T-helper 17 cell (primary cell): ENCODE measurements at places on chromosomes 11 and 22.

GRCh38 chr22:49958366-49958921 lies 2.1 kb upstream of the PIM3 start:
- no peak for DNase-seq

GRCh38 chr22:24146194-24146616 lies 35.1 kb upstream of the SUSD2 start:
- DNase-seq: no peak

- DNase-seq: no peak
Observed at GRCh38 chr11:5610446-5610845, 14.0 kb downstream of the TRIM6 start.

DNA sequence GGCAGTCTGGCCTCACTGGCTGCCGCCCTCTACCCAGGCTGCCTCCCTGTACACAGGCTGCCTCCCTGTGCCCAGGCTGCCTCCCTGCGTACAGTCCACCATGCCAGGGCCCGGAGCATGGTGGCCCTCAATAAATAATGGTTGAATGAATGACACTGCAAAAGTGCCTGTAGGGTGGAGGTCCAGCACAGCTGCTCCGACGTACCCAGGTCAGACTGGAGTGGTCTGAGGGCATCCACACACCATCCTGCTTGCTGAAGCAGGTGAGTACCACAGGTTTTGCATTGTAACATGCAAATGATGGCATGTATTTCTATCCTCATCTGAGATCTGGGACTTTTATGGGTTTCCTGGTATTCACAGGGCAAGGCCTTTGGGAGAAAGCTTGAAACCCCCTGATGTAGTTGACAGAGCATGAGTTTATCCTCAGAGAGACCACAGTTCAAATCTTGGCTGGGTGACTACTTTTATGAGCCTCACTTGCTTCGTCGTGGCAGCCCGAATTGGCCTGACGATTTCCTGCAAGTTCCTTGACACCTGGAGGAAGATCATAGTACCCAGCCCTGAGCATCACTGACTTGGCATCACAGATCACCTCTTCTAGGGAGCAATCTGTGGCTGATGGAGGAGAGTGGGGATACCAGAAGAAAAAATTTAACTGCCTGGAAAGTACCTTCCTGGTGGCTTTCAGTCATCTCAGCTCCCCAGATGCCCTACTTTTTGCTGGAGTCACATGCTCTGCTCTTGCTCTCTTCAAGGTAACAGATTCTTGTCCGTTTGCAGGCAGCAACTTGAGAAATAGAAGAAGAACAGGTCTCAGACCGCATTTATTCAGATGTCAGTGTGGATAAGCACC lies 16.0 kb upstream of the CYB5R3 start:
- no peak for DNase-seq

GRCh38 chr11:19382131-19382611 lies 141.4 kb upstream of the E2F8 start:
- DNase-seq: no peak

GRCh38 chr22:45284705-45285262 lies at the start of gene UPK3A:
Gene UPK3A, plus strand, starts transcription at chr22:45284949. Its CDS starts 65 bp downstream, at chr22:45285014.
- DNase-seq: peak; percentile 59

GRCh38 chr11:46259971-46260560 lies 17.4 kb upstream of the CREB3L1 start:
- DNase-seq: no peak

- DNase-seq: no peak
Observed at GRCh38 chr11:92276773-92277172, 52.2 kb downstream of the FAT3 start.

- DNase-seq: no peak
Observed at GRCh38 chr11:59283311-59283710, 70.6 kb upstream of the MPEG1 start.

- no peak for DNase-seq
Observed at GRCh38 chr11:70712471-70712870, 314.1 kb downstream of the CTTN start.

GRCh38 chr11:70608568-70609470 lies 210.5 kb downstream of the CTTN start:
- no peak for DNase-seq

DNA sequence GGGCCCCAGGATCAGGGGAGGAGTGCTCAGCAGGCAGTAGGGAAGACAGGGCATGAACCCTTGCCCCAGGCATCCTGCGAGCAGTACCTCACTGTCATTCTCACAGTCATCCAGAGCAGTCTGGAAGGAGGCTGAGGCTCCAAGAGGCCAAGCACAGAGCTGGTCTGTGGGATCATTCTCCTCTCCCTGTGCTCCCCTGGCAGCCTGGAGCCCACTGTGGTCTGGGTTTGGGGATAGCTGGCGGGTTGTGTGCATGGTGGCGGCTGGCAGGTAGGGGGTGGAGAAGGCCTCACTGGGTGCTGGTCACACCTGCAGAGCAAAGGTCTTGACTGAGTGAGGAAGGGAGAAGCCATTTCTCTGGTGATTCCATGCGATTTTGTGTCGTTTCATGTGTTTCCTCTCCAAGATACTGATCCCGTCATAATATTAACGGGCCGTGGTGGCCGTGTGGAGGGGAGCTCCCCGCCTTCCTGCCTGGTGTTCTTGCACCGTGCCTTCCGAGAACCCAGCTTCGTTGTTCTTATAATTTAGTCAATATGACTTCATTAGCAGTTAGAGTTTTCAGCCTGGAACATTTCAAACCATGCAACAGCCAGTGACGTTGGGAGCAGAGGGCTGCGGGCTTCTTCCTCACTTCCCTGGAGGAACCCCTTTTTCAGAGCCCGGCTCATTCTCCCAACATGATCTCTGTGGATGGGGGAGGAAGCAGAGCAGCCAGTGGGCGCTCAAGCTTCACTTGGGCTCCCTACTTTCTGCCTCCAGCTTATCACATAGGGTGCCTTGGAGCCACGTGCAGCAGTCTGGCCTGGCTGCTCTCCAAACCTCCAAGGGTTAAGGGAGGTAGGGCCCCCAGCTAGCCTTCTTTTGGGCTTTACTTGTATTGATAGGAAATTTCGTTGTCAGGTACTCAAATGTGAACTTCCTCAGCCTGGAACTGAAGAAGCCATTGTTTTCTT lies 20.8 kb upstream of the ADORA2A start:
- no peak for DNase-seq

DNA sequence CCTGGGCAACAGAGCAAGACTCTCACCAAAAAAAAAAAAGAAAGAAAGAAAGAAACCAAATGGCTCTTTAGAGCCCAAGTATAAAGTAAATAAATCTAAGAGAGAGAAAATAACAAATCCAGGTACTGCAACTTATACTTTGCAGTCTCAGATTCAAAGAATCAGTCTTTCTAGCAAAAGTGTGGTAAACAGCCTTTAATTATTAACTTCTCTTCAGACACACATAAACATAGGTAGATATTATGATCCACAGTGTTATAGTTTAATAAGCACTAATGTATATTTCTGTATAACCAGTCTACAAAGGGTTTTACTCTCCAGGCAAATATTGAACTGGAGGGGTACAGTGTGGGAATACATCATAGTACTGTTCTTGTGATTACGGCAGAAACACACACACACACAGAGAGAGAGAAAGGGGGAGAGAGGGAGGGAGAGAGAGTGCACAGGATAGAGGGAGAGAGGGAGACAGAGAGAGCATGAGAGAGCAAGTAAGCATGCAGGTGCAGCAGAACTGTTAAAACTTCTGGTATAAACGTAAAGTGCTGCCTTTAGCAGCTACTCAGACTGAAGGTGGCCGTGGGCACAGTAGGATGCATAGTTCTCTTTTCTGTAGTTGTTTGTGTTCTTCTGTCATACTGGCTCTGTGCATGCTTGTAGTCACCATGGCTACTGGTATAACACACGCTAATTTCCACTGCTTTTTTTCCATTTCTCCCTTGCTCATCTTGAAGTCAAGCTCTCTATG lies 32.3 kb downstream of the MTMR2 start:
- no peak for DNase-seq

GRCh38 chr11:112942966-112943643 lies 18.1 kb upstream of the NCAM1 start:
- no peak for DNase-seq

- DNase-seq: no peak
Observed at GRCh38 chr11:2382936-2383851, 6.1 kb downstream of the CD81 start.

DNA sequence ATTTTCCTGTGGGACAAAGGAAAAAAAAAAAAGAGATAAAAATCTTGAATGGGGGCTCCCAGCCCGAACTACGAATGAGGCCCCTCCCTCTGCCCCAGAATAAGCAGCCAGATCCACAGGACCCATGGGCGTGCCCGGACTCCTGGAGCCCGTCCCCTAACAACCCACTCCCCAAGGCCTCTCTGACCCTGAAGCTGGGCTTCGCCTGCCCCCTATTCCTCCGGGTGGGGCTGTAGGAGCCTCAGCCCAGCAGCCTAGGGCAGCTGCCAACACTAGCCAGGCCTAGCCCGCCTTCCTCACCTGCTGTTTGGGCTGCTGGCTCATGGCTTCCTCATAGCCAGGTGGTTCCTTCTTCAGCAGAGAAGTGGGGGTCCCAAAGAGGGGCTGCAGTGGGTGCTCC lies 46.6 kb downstream of the SGSM3 start:
- DNase-seq: no peak

DNA sequence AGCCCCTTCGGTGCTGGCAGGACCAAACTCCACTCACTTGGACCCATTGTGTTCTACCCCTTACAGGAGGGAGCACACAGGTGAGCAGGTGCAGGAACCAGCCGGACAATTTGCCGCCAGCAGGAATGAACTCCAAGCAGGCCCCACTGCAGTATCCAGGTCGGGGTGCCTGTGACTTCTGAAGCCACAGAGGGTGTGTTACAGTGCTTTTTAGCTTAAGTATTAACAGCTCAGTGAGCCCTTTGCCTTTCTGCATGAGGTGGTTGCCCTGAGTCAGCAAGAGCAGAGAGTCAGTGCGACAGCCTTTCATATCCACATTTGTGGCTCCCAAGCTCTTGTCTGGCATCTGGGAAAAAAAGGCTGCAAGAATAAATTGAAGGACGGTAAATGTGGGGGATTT lies 366.6 kb upstream of the LRRC4C start:
- no peak for DNase-seq

- DNase-seq: no peak
Observed at GRCh38 chr22:18096823-18097222, 13.8 kb upstream of the TUBA8 start.

DNA sequence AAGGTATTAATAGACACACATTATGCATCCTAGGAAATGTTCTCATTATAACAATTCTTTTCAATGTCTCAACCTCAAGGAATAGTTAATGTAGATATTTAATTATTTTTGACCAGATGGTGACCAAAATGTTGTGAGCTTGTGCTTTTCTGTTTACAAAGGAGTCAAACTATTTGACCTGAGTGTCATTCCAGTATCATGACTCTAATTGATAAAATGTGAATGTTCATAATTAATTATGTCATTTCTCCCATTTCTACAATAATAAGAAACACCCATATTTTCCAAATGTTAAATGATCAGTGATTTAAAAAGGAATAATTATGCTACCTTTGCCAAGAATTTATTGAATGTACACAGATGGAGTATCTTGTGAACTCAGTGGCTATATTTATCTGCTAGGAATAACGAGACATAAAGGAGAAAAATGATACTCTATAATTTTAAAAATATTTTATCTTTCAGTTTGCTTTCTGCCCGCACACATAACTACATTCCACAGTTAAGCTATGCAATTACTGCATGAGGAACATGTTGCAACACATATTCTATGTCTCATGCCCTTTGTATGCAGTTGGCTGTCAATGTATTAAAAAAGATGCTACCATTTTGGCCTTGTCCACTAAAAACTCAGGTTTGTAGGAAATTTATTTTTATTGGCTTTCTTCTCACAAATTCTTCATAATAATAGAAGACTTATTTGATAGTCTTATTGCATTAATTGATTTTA lies 376.7 kb upstream of the CCDC179 start:
- no peak for DNase-seq

- no peak for DNase-seq
Observed at GRCh38 chr11:69887841-69888427, 68.7 kb upstream of the FGF3 start.

- no peak for DNase-seq
Observed at GRCh38 chr11:117369534-117369933, 41.9 kb downstream of the CEP164 start.

- no peak for DNase-seq
Observed at GRCh38 chr11:35496416-35496815, 29.0 kb downstream of the PAMR1 start.

- no peak for DNase-seq
Observed at GRCh38 chr11:12074529-12075195, 35.7 kb upstream of the MICAL2 start.

DNA sequence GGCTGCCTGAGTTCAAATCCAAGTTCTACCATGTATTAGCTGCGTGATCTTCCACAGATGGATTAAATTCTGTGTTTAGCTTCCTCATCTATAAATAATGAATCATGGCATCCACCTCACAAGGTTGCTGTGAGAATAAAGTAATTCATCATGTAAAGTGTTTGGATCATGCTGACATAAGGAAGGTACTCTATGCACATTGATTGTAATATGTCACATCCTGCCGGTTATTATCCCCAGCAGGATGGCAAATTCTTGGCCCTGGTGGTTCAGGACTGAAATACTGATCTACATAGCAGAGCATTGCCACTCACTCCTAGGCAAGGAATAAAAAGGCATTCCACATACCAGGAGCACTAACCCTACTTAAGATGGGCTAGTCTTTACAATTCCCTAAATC lies 40.8 kb downstream of the LGR4 start:
- DNase-seq: no peak

- no peak for DNase-seq
Observed at GRCh38 chr11:88475991-88476418, 138.5 kb upstream of the CTSC start.

- DNase-seq: no peak
Observed at GRCh38 chr11:61959114-61959513, 8.3 kb downstream of the FTH1 start.

- DNase-seq: no peak
Observed at GRCh38 chr22:31229402-31230079, 17.4 kb downstream of the LIMK2 start.

- no peak for DNase-seq
Observed at GRCh38 chr22:20811171-20811570, 37.3 kb downstream of the SERPIND1 start.

- DNase-seq: no peak
Observed at GRCh38 chr11:75154646-75155569, 4.0 kb downstream of the SLCO2B1 start.
